Umbilical cord (tissue), 2 donors: ENCODE measurements at places on chromosomes 5 and 9.

GRCh38 chr5:73031839-73032238 is 76.0 kb downstream of the FCHO2 start:
- DNase-seq, result peak; percentile 34

DNA sequence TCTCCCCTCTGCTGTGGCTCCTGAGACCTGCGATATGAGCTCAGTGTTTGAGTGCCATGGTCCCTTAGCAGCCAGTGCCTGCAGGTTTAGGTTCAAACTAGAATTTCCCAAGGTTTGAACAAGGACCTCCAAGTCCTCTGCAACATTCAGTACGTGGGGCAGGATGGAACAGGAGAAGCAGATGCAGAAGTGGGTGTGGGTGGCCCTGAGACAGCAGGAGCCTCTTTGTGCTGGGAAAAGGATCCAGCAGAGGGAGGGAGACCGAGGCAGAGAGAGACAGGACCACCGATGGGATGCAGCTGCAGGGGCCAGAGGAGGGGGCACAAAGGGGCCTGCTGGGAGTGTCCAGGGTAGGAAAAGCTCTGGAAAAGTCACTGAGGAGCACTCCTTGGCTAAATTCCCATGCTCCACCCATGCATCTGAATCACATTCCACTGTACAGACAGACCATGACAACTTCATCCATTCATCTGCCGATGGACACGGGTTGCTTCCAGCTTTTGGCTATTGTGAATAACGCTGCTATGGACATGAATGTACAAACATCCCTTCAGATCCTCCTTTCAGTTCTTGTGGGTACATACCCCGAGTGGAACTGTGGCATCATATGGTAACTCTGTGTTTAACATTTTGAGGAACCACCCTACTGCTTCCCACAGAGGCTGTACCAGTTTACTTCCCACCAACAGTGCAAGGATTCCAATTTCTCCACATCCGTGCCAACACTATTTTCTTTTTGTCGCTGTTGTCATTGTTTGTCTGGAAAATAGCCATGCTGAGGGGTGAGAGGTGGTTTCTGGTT is 26.7 kb upstream of the SUSD3 start:
- DNase-seq, result peak; percentile 52

GRCh38 chr5:72009280-72009679 is 98.0 kb upstream of the MAP1B start:
- no peak for DNase-seq

GRCh38 chr5:81422671-81423070 is 28.7 kb upstream of the ACOT12 start:
- DNase-seq, result no peak

DNA sequence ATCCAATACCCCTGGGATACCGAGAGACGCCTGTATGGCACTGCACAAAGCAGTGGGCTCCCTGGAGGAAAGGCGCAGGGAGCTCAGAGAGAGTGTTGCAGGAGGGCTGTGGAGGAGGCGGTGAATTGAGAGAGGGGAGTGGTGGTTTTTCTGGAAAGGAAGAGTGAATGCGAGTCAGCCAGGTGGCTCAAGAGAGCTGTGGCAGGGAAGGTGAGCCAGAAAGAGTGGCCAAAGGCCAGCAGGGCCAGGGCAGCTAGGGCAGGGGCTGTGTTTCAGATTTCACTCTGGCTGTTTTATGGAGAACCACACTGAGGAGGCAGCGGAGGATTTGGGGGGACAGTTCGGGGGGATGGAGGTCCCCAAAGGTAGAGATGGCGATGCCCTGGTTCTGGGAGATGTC is 13.0 kb upstream of the DAB2IP start:
- DNase-seq, result no peak

- DNase-seq, result no peak
Measured at GRCh38 chr5:378301-378891, 56.9 kb downstream of the AHRR start.

- DNase-seq, result peak; percentile 62
Measured at GRCh38 chr5:68424799-68425537, 209.4 kb downstream of the PIK3R1 start.

- DNase-seq, result peak; percentile 57
Measured at GRCh38 chr9:129909851-129910250, 74.6 kb downstream of the USP20 start.

DNA sequence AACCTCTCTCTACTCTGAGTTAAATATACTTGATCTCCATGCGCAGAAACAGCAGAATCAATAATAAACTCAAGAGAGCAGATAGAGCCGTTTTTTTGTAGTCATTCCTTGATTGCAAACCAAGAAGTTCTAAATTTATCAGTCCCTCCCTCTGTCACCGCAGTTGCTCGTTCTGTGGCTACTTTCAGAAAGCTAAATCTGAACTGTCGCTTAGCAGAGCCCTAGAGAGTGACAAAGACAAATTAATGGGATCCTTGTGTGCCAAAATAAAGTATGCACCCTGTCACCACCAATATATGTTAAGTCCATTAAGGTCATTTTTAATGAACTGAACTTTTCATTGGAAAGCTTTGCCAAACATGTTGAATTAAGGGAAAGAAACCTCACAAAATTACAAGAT is 218.3 kb downstream of the ADAMTSL1 start:
- no peak for DNase-seq

DNA sequence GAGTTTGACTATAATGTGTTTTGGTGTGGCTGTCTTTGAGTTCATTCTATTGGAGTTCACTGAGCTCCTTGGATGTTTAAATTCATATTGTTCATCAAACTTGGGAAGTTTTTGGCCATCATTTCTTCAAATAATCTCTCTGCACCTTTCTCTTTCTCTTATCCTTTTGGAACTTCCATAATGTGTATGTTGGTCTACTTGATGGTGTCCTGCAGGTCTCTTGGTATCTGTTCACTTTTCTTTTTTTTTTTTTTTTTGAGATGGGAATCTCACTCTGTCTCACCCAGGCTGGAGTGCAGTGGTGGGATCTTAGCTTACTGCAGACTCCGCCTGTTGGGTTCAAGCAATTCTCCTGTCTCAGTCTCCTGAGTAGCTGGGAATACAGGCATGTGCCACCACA is 27.7 kb downstream of the PKD2L2 start:
- no peak for DNase-seq

- peak; percentile 18 for DNase-seq
Measured at GRCh38 chr5:50855001-50855400, 188.6 kb downstream of the PARP8 start.

DNA sequence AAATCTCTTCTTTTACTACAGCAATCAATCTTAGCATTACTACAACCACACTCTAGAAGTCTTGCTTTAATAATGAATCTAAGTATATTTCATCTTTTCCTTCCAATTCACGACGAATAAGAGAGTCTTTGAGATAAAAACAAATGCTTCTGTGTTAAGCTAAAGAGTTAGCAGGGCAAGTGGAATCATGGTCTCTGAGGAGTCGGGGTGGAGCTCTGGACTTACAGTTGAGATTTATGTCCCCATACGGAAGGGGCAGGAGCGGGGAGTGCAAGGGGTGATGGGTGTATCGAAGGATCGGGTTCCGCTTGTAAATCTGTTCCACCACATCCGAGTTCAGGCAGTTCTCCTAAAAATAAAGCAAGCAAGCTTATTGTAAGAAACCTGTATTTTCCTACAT is 59.0 kb upstream of the RETREG1 start:
- DNase-seq, result peak; percentile 33

- DNase-seq, result peak; percentile 67
Measured at GRCh38 chr9:124222918-124223720, 34.6 kb upstream of the NEK6 start.

GRCh38 chr5:179163236-179164155 is 103.3 kb downstream of the ZNF354C start:
- DNase-seq, result no peak

GRCh38 chr5:155106221-155106620 is 92.7 kb downstream of the KIF4B start:
- peak; percentile 50 for DNase-seq
